Activated effector memory CD4-positive, alpha-beta T cell treated with Interleukin-2 at 50 U/mL for 16 hours (primary cell): ENCODE measurements at places on chromosomes 13 and 19.

GRCh38 chr13:41199526-41199925 lies 5.2 kb upstream of the KBTBD7 start:
- no peak for DNase-seq

- DNase-seq: no peak
These were observed 243.2 kb upstream of the TSHZ3 start for GRCh38 chr19:31592456-31592855.

DNA sequence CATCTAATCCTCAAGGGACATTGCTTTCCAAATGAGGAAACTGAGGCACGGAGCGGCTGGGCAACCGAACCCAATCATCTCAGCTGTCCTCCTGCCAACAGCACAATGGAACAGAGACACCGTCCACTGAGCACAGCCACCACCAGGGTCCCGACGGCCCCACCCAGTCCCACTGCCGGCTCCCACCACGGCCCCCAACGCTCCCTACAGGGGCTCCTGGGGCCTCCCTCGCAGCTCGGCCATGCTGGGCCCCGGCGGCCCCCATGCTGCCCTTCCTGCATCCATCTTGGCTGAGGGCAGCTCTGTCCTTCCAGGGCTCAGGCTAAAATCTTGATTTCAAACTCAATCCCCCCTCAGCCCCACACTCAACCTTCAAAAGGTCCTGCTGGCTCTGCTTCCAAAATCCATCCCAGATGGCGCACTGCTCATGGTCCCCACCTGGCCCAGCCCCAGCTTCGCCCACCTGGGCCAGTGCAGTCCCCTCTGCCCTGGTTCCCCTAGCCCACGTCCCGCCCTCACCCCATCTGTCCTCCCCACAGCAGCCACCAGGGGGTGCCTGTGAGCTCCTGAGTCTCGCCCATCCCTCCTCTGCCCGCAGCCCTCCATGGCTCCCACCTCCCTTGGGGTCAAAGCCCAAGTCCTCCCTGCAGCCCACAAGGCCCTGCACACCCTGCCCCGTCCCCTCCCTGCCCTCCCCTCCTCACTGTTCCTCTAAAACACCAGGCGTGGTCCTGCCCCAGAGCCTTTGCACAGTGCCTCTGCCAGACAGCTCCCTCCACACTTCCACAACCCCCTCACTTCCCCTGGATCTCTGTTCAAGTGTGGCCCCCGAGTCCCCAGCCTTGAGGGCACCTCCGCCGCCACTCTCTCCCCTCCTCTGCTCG lies 7.9 kb downstream of the PIP5K1C start:
- DNase-seq: peak; percentile 25

GRCh38 chr13:94431987-94432386 lies 47.5 kb downstream of the DCT start:
- no peak for DNase-seq

- DNase-seq: no peak
These were observed 4.5 kb downstream of the GPR108 start for GRCh38 chr19:6732803-6733337.

- no peak for DNase-seq
These were observed 60.6 kb downstream of the LHFPL6 start for GRCh38 chr13:39542361-39542760.

- DNase-seq: no peak
These were observed 58.2 kb downstream of the NUFIP1 start for GRCh38 chr13:44930963-44931623.

DNA sequence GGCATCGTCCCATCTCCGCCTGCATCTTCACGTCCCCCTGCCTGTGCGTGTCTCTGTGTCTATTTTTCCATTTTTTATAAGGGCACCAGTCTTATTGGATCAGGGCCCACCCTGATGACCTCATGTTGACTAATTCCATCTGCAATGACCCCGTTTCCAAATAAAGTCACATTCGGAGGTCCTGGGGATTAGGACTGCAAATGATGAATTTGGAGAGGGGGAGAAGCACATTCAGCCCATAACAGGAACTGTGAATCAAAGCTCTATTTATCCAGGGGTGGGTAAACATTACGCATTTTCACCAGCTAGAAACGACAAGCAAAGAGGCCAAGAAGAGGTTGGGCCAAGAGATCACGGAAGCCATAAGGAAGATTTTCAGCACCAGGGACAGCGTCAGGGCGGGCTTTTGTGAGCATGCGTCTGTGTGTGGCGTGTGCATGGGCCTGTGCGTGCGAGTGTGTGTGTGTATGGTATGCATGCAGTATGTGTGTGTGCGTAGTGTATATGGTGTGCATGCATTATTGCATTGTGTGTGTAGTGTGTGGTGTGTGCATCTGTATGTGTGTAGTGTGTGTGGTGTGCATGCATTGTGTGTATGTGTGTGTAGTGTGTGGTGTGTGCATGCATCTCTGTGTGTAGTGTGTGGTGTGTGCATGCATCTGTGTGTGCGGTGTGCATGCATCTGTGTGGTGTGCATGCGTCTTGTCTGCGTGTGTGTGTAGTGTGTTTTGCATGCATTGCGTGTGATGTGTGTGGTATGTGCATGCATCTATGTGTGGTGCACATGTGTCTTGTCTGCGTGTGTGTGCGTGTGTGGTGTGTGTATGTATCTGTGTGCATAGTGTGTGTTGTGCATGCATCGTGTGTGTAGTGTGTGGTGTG lies 19.6 kb downstream of the CELF5 start:
- DNase-seq: peak; percentile 10

DNA sequence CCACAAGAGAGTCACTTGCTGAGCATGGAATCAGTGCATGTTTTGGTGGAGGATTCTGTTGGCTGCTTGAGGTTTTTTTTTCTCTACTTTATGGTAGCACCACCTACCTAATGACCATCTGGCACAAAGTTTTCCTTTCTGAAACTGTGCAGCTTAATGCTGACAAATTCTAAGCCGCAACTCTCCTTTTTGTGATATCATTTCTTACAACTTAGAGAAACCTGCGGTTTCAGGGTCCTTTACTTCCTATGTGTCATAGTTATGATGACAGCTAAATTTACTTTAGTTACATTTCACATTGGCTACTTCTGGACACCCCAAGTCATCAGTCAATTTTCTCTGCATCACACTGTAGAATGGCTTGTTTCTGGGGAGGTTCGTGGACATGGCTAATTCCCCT lies 115.4 kb upstream of the TMTC4 start:
- DNase-seq: no peak

- no peak for DNase-seq
These were observed 14.2 kb upstream of the PGLS start for GRCh38 chr19:17497149-17497798.

- DNase-seq: no peak
These were observed 38.8 kb downstream of the VSTM2B start for GRCh38 chr19:29564574-29565005.

GRCh38 chr13:83879431-83880171 lies 2.7 kb downstream of the SLITRK1 start:
- no peak for DNase-seq

DNA sequence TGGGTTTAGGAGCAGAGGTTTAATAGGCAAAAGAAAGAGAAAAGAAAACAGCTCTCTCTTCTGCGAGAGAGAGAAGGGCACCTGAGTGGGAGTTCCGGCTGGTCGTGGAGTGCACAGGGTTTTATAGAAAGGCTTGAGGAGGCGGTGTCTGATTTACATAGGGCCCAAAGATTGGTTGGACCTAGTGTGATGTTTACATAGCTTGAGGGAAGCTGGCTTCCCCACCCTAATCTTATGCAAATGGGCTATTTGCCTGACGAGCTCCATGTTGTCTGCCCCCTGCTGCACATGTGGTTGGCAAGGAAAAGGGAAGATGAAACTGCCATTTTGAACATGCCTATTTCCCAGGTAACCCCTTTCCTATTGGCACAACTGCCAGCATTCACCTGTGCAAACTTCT lies 21.5 kb upstream of the MEDAG start:
- no peak for DNase-seq

DNA sequence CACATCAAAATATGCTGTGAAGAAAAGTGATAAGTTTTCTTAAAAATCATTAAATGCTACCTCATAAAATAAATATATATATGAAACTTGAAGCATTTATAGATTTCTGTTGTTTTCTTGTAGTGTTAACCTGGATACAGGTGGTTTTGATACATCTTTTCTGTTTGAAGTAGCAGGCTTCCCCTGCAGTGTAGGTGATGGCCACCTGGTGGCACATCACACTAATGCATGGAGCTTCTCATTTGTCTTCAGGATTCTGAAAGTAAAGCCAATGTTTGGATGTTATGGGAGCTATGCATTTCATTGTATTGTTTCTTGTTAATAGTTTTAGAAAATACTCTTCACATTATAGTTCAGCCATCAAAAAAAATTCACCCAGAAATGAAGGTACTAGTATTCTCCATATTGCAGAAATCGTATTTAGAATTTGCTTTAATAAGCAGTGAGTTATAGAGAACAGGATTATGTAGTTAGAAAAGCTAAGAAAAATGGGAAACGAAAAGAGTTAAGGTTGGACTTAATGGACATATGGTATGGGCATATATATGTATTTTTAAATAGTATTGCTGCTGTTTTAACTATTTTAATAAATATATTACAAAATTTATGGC lies 18.7 kb downstream of the GPR180 start:
- no peak for DNase-seq

DNA sequence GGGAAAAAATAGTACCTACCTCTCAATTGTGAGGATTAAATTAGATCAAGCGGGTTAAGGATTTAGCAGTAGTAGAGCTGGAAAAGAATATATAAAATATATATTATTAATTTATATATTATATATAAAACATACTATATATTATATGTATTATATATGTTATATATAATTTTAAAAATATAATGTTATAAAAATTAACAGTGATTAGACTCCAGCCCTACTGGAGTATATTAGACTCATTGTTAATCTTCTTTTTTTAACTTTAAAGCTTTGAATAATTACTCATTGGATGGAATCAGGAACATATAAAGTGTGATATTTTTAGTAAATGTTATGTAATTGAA lies 380 bp upstream of the MRPL54 start:
- DNase-seq: no peak

DNA sequence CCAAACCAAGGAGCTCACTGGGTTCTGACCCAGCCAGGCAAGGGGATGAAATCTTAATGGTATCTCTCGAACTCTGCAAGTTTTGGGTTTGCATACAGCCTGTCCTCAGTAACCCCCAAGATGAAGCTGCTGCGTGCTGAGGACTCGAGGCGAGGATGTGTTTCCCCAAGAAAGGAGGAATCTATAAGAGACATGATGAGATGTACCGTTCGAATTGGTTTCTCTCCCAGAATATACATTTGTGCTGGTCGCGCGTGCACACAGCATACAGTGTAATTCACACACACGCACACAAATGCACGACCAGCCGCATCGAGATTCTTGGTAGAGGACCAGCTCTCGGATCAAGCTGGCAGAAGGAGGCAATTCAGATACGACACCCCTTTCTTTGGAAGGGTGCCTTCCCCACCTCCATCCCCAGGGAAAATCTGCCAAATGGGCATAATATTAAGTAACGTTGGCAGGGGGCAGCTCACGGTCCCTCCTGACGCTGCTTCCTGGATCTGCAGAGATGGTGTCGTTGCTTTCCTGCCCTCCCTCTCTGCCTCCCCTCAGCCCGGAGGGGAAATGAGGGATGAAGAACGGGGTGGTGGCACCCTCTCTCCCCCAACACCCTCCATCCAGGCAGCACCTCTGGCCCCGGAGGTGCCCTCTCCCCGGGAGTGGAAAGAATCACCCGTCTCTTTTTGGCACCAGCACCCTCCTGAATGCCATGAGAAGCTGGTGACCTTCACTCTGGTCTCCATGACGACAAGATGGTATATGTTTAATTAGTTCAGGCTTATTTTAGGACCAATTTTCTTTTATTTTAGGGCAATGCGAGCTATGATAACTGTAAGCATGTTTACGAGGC lies 310.2 kb downstream of the ZNF536 start:
- no peak for DNase-seq

DNA sequence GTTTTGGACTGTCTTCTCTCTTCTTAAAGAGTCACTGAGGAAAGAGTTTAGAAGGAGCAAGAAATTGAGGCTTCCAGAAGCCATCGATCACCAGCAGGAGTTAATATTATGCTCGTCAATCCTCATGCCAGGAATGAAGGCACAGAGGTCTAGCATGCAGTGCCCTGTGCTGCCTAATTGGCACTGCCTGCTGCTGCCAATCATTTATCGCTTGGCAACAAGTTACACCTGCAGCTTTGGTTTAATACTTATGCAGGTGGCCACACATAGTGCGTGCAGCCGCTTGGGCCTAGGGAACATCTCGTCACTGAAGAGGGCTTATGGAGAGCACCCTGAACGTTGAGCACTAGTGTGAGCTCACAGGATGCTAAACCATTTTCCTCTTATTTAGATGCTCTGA lies 2.7 kb upstream of the SOX1 start:
- no peak for DNase-seq

GRCh38 chr19:20237773-20238623 lies 71.0 kb downstream of the ZNF486 start:
- peak; percentile 78 for DNase-seq

DNA sequence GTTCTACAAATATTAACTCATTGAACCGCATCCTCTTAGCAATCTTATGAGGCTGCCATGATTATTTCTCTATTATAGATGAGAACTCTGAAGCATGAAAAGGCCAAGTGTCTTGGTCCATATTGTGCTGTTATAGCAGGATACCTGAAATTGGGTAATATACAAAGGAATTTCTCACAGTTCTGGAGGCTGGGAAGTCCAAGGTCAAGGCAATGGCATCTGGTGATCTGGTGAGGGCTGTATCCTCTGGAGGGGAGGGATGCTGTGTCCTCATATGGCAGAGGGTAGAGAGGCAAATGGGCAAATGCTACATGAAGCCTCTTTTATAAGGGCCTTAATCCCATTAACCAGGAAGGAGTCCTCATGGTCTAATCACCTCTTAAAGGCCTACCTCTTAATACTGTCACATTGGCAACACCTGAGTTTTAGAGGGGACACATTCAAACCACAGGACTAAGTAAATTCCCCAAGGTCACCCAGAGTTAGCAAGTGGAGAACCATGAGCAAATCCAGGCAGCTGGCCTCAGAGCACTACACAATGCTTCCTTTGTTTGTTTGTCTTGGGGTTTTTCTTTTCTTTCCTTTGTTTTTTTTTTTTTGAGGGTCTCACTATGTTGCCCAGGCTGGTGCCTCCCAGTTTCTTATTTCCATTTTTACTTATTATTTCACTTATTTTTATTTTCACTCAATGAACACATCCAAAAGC lies 55.9 kb upstream of the LATS2 start:
- DNase-seq: no peak

GRCh38 chr13:25602176-25602575 lies 230.4 kb downstream of the ATP8A2 start:
- no peak for DNase-seq

- DNase-seq: no peak
These were observed 17.1 kb upstream of the S1PR4 start for GRCh38 chr19:3161453-3161852.

- DNase-seq: no peak
These were observed 40.8 kb downstream of the TNFRSF19 start for GRCh38 chr13:23610966-23611491.

GRCh38 chr13:96984051-96984508 lies 10.2 kb downstream of the OXGR1 start:
- DNase-seq: no peak

DNA sequence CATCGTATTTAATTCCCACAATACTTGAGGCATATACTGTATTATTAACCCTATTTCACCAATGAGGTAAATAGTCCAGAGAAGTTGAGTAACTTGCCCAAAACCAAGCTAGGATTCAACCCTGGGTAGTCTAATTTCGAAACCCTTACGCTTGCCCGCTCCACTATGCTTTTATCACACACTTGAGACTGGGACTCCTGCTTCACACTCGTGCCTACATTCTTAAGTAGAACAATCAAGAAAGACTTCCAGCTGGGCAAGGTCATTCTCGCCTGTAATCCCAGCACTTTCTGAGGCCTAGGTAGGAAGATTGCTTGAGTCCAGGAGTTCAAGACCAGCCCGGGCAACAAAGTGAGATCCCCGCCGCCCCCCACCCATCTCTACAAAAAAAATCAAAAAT lies 3.6 kb downstream of the ZNF541 start:
- no peak for DNase-seq

GRCh38 chr13:36420437-36420891 lies 11.8 kb upstream of the CCNA1 start:
- DNase-seq: peak; percentile 10
